Left ventricle myocardium superior (tissue), 1 donor: ENCODE measurements at places on chromosomes 1 and 21. TPM values are rescaled to one million over a fixed set of nuclear protein-coding genes. Genes with fewer than 3 reads are reported as not detected.
A peak's percentile ranks its signal among the peaks of the same experiment; 100 is the strongest.

The CLEC20A gene
- not detected for total RNA-seq

The ALX3 gene
- total RNA-seq, result not detected

The CFHR4 gene
- not detected for total RNA-seq

The C1orf226 gene
- total RNA-seq, result 5.8 TPM

DNA sequence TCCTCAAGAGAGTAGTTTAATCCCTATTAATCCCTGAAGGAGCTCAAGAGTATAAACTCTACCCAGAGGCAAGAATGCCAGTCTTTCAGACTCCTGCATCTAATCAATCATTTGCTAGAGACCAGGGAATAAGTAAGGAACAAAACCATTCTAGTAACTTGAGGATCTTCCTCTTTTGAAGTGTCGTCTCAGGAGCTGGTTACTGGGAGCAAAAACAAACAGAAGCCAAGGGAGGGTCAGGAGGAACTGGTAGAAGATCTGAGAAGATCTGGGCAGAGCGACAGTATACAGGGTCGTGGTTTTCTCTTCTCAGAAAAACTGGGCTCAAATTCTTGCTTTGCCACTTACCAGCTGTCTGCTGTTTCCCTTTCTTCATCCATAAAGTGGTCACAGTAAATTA is 69.3 kb downstream of the RPS6KA1 start:
- no peak for DNase-seq

GRCh38 chr1:41726899-41727748 is 191.6 kb downstream of the HIVEP3 start:
- peak; percentile 77 for DNase-seq

DNA sequence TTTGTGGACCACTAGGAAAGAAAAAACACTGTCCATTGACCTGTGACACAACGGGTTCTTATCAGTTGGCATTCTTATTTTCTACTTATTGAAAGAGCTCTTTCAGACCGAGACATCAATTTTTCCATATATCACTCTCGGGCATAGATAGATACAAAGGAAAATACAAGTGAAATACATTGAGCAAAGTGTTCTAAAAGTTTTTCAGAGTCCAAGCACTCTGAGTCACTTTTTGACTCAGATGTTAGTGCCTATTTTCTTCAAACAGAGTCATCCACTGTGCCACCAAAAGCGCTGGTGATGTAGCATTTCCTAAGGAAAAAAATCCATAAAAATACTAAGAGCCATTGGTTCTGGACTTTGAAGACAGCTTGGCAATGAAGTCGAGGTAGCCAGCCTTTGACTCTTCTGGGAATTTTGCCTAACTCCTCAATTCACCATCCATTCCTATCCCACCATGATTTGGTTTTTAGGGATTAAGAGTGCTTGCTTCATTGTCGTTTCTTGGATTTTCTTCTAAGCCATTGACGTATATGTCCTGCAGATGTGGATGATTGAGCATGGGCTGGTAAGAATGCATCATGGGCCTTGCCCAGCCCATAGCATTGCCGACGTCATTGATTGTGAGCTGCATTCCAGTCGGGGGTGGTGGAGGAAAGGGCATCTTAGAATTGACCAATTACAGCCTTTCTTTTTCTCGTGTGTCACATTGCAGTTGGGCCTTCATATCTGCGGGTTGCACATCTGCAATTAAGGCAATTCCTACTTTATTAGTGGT is 10.6 kb downstream of the GALNT2 start:
- no peak for DNase-seq

- DNase-seq, result no peak
These were observed 16.0 kb downstream of the VANGL2 start for GRCh38 chr1:160416369-160416768.

GRCh38 chr1:218867066-218867465 is 306.6 kb upstream of the LYPLAL1 start:
- DNase-seq, result no peak

- DNase-seq, result no peak
These were observed 10.7 kb upstream of the GPR25 start for GRCh38 chr1:200861937-200862647.

- DNase-seq, result no peak
These were observed 579.9 kb downstream of the DPYD start for GRCh38 chr1:97340951-97341350.
